LoVo (cell line): ENCODE measurements at places on chromosomes 4 and X.

DNA sequence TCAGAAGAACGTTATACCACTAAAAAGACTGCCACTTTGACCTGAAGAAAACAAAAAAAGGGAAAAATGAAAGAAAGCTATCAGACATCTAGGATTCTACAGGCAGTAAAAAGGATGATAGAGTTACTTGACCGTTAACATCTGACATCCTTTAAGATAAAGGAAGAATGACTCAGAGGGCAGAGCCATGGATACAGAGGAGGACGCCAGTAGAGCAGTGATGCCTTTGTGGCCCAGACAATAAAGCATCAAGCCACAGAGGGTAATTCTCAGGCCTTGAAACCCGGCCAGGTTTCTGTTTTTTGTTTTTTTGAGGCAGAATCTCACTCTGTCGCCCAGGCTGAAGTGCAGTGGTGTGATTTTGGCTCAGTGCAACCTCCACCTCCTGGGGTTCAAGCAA lies 9.5 kb upstream of the BEX1 start:
- DNase-seq = no peak

GRCh38 chr4:145829629-145830395 lies 108.8 kb downstream of the ZNF827 start:
- DNase-seq = no peak

GRCh38 chr4:173169178-173169427 lies 492 bp downstream of the GALNT7 start:
- no peak for DNase-seq

- DNase-seq = no peak
Measured at GRCh38 chr4:118589471-118590055, 95.6 kb upstream of the METTL14 start.

- no peak for DNase-seq
Measured at GRCh38 chr4:99062120-99062519, 26.5 kb downstream of the ADH5 start.

GRCh38 chr4:84964995-84965552 lies 1.4 kb downstream of the WDFY3 start:
- DNase-seq = no peak
